ENCODE measurements at places on chromosomes 13 and 19. TPM values are rescaled to one million over a fixed set of nuclear protein-coding genes. Genes with fewer than 3 reads are reported as not detected.
A peak's percentile ranks its signal among the peaks of the same experiment; 100 is the strongest.

GRCh38 chr19:18364826-18365528 lies 21.0 kb upstream of the GDF15 start:
- H3K4me1 ChIP-seq: no peaks in the 10 kb centered on the region
- no peaks in the 10 kb centered on the region for H3K36me3 ChIP-seq
- peak overlapping the region; percentile 90 for H3K27ac ChIP-seq
- H3K27me3 ChIP-seq: no peaks in the 10 kb centered on the region

DNA sequence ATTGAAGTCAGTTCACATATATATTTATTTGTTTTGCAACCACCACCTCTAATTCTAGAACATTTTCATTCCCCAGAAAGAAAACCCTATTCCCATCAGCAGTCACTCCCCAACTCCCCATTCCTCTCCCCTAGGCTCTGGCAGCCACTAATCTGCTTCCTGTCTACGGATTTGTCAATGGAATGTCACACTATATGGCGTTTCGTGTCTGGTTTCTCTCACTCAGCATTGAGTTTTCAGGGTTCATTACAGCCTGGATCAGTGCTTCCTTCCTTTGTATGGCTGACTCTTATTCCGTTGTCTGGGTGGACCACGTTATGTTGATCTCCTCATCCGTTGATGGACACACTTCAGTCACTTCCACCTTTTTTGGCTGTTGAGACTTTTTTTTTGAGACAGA lies 9.3 kb downstream of the COLGALT1 start:
- H3K36me3 ChIP-seq: no peaks in the 10 kb centered on the region
- no peaks in the 10 kb centered on the region for H3K27me3 ChIP-seq

ACP5 gene
- total RNA-seq: 33.4 TPM

- no peak overlapping the region for H3K4me3 ChIP-seq
- no peaks in the 10 kb centered on the region for H3K36me3 ChIP-seq
- no peak for DNase-seq
- H3K4me1 ChIP-seq: no peaks in the 10 kb centered on the region
- H3K27me3 ChIP-seq: no peaks in the 10 kb centered on the region
- H3K27ac ChIP-seq: no peak overlapping the region
Observed at GRCh38 chr13:107736731-107737130, 478.6 kb downstream of the LIG4 start.

GRCh38 chr13:41162151-41162550 lies 29.5 kb upstream of the KBTBD6 start:
- no peaks in the 10 kb centered on the region for H3K36me3 ChIP-seq
- no peak overlapping the region for H3K4me3 ChIP-seq
- H3K27me3 ChIP-seq: no peaks in the 10 kb centered on the region
- no peak for DNase-seq
- H3K4me1 ChIP-seq: no peaks in the 10 kb centered on the region
- no peak overlapping the region for H3K27ac ChIP-seq

DNA sequence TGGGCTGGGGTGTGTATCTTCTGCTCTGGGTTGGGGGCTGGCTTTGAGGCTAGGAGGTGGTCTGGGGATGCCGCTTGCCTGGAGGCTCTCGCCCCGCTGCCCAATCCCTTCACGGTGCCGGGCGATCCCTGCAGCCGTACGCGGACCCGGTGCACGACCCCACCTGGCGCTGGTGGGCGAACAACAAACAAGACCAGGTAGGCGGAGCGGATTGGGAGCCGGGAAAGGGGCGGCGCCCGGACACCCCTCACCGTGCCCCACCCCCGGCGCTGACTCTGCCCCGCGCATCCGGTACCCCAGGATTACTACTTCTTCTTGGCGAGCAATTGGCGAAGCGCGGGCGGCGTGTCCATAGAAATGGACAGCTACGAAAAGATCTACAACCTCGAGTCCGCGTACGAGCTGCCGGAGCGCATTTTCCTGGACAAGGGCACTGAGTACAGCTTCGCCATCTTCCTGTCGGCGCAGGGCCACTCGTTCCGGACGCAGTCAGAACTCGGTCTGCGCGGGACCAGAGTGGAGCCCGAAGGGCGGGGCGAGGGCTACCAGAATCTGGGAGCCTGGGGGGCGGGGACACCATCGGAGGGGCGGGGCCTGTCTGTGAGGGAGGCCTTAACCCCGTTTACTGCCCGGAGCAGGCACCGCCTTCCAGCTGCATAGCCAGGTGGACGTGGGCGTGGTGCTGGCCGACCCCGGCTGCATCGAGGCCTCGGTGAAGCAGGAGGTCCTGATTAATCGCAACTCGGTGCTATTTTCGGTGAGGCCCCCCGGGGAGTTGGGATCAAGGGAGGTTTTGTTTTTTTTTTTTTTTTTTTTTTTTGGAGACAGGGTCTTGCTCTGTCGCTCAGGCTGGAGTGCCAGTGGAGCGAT lies 12.1 kb upstream of the PSMD8 start:
- H3K4me3 ChIP-seq: peak overlapping the region; percentile 53
- H3K36me3 ChIP-seq: no peaks in the 10 kb centered on the region
- no peaks in the 10 kb centered on the region for H3K27me3 ChIP-seq
- H3K4me1 ChIP-seq: no peaks in the 10 kb centered on the region
- peak overlapping the region; percentile 65 for H3K27ac ChIP-seq
- peak; percentile 93 for DNase-seq

TNFSF13B gene
- 3.9 TPM for total RNA-seq

ZC3H13 gene
- 40.6 TPM for total RNA-seq

ZNF99 gene
- 0.33 TPM for total RNA-seq

GRCh38 chr19:2500841-2501261 lies 24.9 kb downstream of the GADD45B start:
- H3K4me1 ChIP-seq: peaks cover 5% of the 10 kb centered on the region
- DNase-seq: no peak
- H3K27ac ChIP-seq: no peak overlapping the region
- H3K27me3 ChIP-seq: no peaks in the 10 kb centered on the region
- H3K4me3 ChIP-seq: no peak overlapping the region
- no peaks in the 10 kb centered on the region for H3K36me3 ChIP-seq

CCDC8 gene
- total RNA-seq: 16.4 TPM

MYO1F gene
- total RNA-seq: 8.5 TPM

DNA sequence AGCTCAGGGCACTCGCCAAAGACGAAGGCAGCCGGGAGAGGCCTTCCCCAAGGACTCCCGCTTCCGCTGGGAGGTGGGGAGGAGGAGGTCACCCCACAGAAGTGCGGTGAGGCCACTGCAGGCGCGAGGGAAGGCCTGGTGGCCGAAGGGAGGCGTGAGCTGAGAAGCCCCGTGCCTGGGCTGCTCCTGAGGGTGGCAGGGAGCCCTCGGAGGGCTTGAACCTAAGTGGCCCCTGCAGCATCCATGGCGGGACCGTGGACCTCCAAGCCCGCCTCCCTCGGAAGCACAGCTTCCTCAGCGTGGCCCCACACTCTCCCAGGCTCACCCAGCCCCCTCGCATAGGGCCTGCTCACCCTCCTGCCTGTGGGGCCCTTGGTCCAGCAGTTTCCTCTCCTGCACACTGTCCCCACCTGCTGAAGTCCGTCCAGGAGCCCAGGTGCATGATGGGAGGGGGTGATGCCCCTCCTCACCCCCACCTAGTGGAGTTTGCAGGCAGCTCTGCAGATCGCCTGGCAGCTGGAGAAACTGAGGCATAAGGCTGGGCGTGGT lies 25.9 kb downstream of the EFNA2 start:
- DNase-seq: no peak
- no peak overlapping the region for H3K4me3 ChIP-seq
- no peaks in the 10 kb centered on the region for H3K36me3 ChIP-seq
- H3K4me1 ChIP-seq: peaks cover 3% of the 10 kb centered on the region

GRCh38 chr13:102875256-102875655 lies 29.4 kb downstream of the ERCC5 start:
- H3K4me3 ChIP-seq: no peak overlapping the region
- H3K36me3 ChIP-seq: peaks cover 4% of the 10 kb centered on the region
- H3K27ac ChIP-seq: no peak overlapping the region
- no peak for DNase-seq

DNA sequence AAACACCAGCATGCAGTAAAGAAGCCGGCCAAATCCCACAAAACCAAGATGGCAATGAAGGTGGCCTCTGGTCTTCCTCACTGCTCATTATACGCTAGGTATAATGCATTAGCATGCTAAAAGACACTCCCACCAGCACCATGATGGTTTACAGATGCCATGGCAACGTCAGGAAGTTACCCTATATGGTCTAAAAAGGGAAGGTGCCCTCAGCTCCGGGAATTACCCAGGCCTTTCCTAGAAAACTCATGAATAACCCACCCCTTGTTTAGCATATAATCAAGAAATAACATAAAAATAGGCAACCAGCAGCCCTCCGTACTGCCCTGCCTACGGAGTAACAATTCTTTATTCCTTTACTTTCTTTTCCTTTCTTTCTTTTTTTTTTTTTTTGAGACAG lies 21.1 kb upstream of the PLEKHF1 start:
- no peak overlapping the region for H3K4me3 ChIP-seq
- peak; percentile 17 for DNase-seq
- H3K27me3 ChIP-seq: no peaks in the 10 kb centered on the region
- no peaks in the 10 kb centered on the region for H3K4me1 ChIP-seq
- no peaks in the 10 kb centered on the region for H3K36me3 ChIP-seq
- no peak overlapping the region for H3K27ac ChIP-seq

GRCh38 chr13:45349438-45349837 lies 8.5 kb upstream of the TPT1 start:
- H3K4me1 ChIP-seq: no peaks in the 10 kb centered on the region
- H3K36me3 ChIP-seq: peaks cover 4% of the 10 kb centered on the region
- no peaks in the 10 kb centered on the region for H3K27me3 ChIP-seq
- no peak for DNase-seq

- no peaks in the 10 kb centered on the region for H3K36me3 ChIP-seq
- H3K4me3 ChIP-seq: peak overlapping the region; percentile 33
- H3K27me3 ChIP-seq: no peaks in the 10 kb centered on the region
- DNase-seq: no peak
- H3K4me1 ChIP-seq: no peaks in the 10 kb centered on the region
- H3K27ac ChIP-seq: peak overlapping the region; percentile 52
Observed at GRCh38 chr13:35917252-35917941, 213.8 kb downstream of the DCLK1 start.

DNA sequence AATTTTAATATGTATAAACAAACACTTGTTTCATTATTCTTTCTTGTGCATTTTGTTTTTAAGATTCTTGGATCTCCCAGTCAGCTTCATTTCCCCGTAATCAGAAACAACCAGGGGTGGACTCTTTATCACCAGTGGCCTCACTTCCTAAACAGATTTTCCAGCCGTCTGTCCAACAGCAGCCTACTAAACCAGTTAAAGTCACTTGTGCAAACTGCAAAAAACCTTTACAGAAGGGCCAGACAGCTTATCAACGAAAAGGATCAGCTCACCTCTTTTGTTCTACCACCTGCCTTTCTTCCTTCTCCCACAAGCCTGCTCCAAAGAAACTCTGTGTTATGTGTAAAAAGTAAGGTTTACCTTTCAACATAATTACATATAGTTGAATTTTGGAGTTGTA lies 44.3 kb downstream of the ZMYM2 start:
- H3K4me3 ChIP-seq: no peak overlapping the region
- H3K4me1 ChIP-seq: no peaks in the 10 kb centered on the region
- H3K27ac ChIP-seq: no peak overlapping the region
- no peak for DNase-seq
- no peaks in the 10 kb centered on the region for H3K27me3 ChIP-seq
- peaks cover 8% of the 10 kb centered on the region for H3K36me3 ChIP-seq

TGDS gene
- total RNA-seq: 21.2 TPM

DNA sequence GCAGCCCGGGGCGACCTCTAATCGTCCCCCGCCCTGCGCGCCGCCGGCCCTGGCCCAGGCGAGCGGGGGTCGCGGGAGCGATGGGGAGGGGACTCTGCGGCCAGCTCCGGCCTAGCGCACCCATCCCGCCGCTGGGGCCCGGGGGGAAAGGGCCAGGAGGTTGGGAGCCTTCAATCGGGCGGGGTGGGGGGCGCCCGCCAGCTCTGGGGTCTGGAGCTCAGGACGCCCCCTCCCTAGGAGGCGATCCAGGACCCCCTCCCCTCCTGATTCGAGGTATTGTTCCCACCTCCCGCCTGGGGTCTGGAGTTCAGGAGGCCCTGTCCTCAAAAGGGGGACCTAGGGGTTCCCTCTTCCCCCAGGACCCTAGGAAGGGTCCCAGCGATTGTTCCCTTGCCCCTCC lies 430 bp downstream of the ZNF358 start:
- H3K4me3 ChIP-seq: peak overlapping the region; percentile 75
- H3K4me1 ChIP-seq: no peaks in the 10 kb centered on the region
- H3K36me3 ChIP-seq: peaks cover 8% of the 10 kb centered on the region
- no peak for DNase-seq
- no peaks in the 10 kb centered on the region for H3K27me3 ChIP-seq
- peak overlapping the region; percentile 96 for H3K27ac ChIP-seq

SYCN gene
- total RNA-seq: not detected

CYP4F22 gene
- 26.9 TPM for total RNA-seq

- no peaks in the 10 kb centered on the region for H3K36me3 ChIP-seq
- no peaks in the 10 kb centered on the region for H3K4me1 ChIP-seq
- H3K4me3 ChIP-seq: no peak overlapping the region
- DNase-seq: no peak
- no peak overlapping the region for H3K27ac ChIP-seq
Observed at GRCh38 chr13:37446503-37446902, 152.1 kb downstream of the POSTN start.

- H3K36me3 ChIP-seq: no peaks in the 10 kb centered on the region
- no peaks in the 10 kb centered on the region for H3K4me1 ChIP-seq
- no peaks in the 10 kb centered on the region for H3K27me3 ChIP-seq
- no peak overlapping the region for H3K4me3 ChIP-seq
Observed at GRCh38 chr19:5002143-5002542, 33.2 kb downstream of the KDM4B start.

KIR2DL3 gene
- total RNA-seq: not detected

NTN5 gene
- total RNA-seq: 0.64 TPM

DMWD gene
- total RNA-seq: 31.1 TPM

All from breast epithelium (tissue), 4 donors.